RWPE2 (cell line): ENCODE measurements at places on chromosomes 5 and 9.

GRCh38 chr5:115978779-115979178 lies 16.5 kb downstream of the LVRN start:
- DNase-seq: no peak

DNA sequence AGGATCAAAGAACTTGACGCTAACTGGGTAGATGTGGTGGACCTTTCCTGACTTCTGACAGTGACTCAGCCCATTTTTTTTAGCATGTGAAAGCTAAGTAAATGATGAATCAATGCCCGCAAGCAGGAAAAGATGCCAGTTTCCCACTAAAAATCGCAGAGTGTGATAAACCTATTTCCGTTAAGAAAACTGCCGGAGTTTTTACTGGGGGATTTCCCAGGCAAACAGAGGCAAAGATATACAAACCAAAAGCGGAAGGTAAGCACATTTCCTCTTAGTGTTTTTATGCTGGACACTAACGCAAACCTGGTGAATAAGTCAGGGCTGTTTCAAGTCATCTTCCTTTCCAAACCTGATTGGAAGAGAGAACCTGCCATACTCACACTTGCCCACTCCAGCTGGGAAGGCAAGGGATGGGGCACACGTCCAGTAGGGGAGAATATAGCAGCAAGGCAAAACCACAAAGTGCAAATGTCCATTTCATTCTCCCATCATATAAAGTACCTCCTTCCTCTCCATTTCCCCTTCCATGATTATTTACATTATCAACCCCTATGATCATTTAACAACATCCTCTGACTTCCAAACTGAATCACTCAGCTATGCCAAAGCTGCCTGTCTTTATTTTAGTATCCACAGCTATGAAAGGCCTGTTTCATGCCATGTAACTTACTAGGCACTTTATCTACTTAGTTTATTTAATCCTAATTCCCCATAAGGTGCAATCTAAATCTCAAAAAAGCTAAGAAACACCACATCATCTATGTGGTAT lies 349.7 kb upstream of the RFX3 start:
- DNase-seq: peak; percentile 59

DNA sequence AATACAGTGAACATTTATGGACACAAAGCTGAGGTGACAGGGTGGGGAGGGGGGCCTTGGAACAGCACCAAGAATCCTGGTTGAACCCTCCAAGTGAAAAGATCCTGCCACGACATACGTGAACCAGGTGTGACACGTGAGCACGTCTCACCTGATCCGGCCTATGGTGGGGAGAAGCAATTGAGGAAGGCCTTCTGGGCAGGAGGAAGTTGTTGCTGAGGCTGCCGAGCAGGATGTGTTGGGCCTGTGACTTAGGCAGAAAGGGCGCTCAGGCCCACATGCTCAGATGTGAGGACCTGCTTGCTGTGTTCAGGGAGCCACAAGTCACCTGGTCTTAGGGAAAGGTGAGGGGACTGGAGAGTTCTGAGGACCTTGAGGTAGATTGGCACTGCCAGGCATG lies 2.5 kb upstream of the MAPK9 start:
- no peak for DNase-seq

DNA sequence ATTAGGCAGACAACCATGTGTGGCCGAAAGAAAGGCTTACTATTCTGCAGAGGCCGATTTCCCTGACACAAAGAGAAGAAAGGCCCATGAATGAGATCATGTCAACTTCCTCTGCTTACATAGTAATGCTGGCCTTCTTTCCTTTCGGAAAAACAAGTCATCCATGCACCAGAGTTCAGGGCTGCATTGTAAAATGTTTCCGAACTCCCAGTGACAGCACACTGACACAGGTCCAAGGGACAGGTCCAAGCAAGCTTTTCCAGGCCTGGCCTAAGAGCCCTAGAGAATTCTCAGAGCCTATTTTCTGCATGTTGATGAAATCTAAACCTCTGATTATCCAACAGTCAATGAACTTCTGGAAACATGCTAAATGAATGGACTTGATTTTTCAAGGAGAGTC lies 140.9 kb downstream of the ZNF608 start:
- no peak for DNase-seq

DNA sequence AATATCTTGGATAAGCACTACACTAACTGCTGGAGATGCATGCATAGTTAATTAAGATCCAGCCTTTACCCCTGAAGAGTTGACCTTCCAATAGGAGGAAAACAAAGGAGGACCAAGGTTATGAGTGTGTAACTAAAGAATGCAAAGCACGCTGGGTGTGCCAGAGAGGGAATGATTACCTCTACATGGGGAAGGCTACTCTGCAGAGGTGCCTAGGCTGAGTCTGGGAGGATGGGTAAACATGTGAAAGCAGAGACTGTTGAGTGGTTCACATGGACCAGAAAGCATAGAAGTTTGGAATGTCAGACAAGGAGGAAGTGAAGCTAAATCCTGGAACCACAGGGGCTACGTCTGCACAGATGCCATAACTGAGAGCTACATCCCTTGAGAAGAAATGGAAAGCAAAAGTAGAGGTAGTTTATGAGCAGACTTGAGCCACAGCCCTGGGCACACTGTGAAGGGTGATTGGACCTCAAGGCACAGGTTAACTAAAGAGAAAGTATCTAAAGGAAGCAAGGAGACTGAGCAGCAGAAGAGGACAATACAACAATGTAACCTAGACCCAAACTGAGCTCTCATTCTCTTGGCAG lies 176.2 kb downstream of the DENND1A start:
- no peak for DNase-seq
